ENCODE measurements at places on chromosomes 4 and X.

GRCh38 chr4:184329235-184329634 lies 111.6 kb upstream of the ENPP6 start:
- DNase-seq, result no peak

DNA sequence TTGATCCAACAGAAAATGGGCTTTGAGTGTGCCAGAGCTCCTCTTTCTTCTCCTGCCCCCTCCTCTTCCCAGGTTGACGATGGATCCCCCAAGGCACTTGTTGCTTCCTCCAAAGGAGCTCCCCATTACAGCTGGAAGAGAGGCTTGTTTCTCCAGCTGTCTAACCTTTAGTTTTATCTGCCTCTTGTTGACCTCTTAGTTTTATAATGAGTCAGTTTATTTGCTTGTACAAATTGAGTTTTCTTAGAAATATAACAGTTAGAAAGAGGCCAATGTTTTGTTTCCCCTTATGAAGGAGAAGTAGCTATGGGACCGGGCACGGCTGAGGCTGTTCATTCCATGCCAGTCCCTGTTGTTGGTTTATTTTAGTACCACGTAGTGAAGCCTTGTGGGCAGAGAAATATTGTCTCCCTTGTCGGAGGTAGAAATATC lies 158.2 kb downstream of the SPRY1 start:
- no peak for DNase-seq

DNA sequence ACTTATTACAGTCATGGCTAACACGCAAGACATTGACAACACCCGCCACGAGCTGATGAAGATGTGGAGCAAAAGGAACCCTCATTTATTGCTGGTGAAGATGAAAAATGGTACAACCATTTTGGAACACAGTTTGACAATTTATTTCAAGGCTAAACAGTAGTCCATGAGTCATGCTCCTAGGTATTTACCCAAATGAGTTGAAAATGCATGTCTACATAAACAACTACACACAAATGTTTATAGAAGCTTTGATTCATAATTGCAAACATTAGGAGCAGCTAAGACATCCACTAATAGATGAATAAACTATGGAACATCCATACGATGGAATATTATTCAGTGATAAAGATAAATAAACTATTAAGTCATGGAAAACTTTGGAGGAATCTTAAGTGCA lies 580.1 kb downstream of the RAPGEF2 start:
- no peak for DNase-seq

- DNase-seq, result no peak
Observed at GRCh38 chr4:53956053-53956452, 108.4 kb downstream of the CHIC2 start.

DNA sequence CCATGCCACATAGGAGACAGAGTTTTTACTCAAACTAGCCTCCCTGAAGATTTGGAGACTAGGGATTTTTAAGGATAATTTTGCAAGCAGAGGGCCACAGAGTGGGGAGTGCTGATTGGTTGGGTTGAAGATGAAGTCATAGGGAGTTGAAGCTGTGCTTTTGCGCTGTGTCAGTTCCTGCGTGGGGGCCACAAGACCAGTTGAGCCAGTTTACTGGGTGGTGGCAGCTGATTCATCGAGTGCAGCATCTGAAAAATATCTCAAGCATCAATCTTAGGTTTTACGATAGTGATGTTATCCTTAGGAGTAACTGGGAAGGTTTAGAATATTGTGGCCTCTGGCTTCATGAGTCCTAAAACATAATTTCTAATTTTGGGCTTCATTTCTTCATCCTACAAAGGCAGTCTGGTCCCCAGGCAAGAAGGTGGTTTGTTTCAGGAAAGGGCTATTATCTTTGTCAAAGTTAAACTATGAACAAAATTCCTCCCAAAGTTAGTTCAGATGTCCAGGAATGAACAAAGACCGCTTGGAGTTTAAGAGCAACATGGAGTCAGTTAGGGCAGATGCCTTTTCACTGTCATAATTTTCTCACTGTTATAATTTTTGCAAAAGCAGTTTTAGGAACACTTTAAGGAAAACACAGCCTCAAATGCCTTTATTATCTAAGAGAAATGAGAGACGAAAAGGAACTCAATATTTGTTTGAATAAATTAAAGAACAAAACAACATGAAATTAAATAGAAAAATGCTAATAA lies 960.8 kb upstream of the PRKX start:
- no peak for DNase-seq

DNA sequence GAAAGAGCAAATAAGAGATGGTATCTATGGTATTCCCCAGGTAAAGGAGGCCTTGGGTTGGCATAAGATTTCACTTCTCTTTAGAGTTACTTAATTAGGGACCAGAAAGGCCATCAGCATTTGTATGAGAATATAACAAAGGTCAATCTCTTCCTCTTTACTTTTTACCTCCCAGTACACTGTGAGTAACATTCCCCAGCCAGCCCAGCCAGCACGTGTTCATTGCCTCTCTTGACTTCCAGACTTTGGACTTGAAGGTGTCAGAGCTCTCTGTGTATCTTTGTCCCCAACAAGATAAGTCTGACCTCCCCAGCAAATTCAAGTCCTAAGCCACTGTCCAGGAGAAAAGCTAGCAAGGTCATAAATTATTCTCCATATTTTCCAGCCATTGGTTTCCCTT lies 110.5 kb downstream of the AR start:
- no peak for DNase-seq

DNA sequence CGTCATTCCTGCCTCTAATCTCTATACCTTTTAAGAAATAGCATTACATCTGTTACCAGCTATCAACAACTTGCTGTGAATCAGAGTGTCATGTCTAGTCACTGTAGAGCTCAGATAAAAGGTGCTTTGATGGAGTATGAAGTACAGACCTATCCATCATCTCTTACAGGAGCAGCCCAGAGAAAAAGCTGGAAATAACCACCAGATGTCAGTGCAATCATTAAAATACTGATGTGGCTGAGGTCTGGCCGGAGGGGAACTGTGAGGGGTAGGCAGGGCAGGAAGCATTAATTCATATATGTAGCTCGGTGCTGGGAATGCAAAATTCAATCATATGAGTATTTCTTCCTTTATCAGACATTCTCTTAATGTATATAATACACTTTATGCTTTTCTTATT lies 100.6 kb downstream of the AKAP4 start:
- DNase-seq, result no peak

DNA sequence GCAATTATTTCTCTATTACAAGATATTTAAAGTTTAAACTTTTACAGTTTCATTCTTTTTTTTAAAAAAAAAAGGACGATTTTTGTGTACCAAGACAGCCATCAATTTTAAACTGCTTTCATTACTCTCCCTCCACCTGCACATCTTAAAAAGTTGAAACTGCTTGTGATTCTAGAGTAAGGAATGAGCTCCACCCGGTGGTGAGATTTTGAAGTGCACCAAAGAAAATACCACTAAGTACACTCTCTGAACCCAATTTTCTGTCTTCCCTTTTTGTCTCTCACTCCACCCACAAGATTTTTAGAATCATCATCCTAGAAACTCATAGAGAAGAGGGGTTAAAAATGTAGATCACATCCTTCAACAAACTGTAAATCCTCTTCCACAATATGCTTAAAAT lies 91.3 kb upstream of the WDR44 start:
- no peak for DNase-seq

- DNase-seq, result no peak
Observed at GRCh38 chr4:111960241-111960667, 185.0 kb upstream of the FAM241A start.

DNA sequence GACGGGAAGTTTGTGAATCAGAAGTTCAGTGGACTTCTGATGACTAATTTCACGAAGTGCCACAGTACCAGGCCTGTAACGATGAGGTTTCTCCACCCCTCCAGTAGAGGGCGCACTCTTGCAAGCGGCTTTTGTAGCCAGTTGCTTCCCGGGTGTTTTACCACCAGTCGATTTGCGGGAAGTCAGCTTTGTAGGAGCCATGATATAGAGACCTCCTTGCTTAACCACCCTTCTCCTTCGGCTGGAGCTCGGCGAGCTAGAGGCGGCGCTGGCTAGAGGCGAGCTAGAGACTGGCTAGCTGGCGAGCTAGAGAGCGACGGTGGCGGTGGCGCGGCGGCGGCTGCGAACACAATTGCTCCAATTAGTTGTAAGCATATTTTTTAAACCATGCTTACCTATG lies 72.0 kb downstream of the IL1RAPL1 start:
- no peak for DNase-seq

- DNase-seq, result no peak
Observed at GRCh38 chr4:166091912-166092510, 219.0 kb downstream of the TLL1 start.

- no peak for DNase-seq
Observed at GRCh38 chrX:140502491-140503237, 2.2 kb downstream of the SOX3 start.

- no peak for DNase-seq
Observed at GRCh38 chrX:40483502-40483901, 97.3 kb upstream of the ATP6AP2 start.

Data from activated T-helper 9 cell treated with anti-CD3 and anti-CD28 coated beads, Interleukin-2, amount 50 U/mL, for 16 hours (primary cell).